ENCODE measurements at places on chromosomes 7 and 10.

DNA sequence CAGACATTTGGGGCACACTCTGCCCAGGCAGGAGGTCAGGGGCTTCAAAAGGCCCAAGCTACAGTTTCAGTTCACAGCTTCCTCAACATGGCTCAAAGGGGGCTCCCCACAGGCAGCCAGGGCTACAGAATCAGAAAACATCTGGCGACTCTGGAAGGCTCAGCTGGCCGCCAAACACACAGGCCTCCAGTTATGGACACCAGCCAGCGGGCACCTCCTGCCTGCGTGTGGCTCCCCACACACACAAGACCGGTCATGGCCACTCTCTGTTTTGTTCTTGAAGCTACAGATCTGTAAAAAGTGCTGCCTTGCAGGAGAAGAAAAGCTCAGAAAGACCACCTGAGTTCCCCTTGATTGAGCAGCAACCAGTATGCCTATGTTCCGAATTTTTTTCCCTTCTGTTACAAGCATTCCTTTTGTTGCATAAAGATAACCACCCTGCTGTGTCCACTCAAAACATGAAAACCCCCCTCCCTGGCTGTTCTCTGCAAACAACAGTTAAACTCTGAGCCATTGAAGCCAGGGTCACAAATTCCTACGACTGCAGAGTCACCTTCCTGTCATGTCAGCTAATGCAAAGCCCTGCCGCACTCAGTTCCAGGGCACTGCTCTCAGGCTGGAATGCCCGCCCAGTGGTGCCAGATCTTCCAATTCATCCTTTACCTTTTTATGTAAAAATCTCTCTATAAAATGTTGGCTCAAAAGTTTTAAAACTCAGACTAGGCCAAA lies 33.6 kb downstream of the VSTM4 start:
- DNase-seq: no peak

GRCh38 chr7:116024826-116025809 lies 5.4 kb downstream of the TFEC start:
- DNase-seq: no peak

DNA sequence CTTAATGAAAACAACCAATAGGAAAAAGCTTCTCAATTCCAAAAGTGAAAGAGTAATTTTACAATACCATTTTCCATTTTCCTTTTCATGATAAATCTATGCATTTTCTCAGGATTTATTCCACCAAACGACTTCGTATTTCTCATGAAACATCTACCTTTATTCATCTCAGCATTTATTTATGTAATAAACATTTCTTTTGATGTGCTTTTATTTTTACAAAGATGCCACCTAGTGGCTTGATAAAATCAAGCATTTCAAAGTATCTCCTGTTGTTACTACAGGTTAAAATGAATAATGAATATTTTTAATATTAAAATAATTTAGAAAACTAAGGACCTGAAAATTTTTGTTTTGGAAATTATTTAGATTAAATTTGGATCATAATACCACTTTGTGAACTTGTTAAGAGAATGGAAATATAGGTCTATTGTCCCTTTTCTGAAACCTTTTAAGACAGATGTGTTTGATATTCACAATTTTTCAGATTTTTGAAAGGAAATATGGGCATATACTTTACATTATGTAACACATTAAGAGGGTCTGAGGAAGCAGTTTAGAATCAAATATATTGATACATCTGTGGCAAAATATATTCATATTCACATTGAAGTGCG lies 2.7 kb upstream of the IQUB start:
- no peak for DNase-seq

GRCh38 chr7:125061776-125062397 lies 132.3 kb upstream of the POT1 start:
- no peak for DNase-seq

- no peak for DNase-seq
Observed at GRCh38 chr10:23457632-23458417, 18.9 kb downstream of the OTUD1 start.

GRCh38 chr10:68560943-68561864 lies 1.1 kb downstream of the TET1 start:
- no peak for DNase-seq

- no peak for DNase-seq
Observed at GRCh38 chr7:70580161-70580560, 551.8 kb upstream of the GALNT17 start.

GRCh38 chr7:20351901-20352300 lies 21.2 kb downstream of the ITGB8 start:
- no peak for DNase-seq

DNA sequence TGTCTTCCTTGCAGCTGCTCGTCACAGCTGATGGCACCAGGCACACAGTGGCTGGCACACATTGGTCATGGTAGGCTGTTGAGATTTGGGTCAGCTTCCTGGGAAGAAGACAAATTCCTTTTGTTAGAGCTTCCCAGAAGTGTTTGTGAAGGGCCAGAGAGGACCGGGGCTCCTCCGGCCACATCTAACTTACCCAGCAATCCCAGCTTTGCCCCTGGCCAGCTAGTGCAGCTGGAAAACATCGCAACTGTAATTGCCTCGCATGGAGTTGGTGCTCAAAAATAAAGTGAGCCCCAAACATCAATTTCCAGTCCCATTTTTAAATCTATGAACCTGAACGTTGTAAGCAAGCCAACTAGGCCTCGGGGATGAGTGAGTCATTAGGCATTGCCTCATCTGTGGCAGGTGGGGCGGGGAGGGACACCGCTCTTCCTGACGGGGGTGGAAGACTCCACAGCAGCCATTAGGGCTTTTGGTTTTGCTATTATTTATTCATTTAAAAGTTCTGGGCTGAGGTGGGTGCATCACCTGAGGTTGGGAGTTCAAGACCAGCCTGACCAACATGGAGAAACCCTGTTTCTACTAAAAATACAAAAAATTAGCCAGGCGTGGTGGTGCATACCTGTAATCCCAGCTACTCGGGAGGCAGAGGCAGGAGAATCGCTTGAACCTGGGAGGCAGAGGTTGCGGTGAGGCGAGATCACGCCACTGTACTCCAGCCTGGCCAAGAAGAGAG lies 12.4 kb downstream of the CPA5 start:
- DNase-seq: peak; percentile 73

- DNase-seq: no peak
Observed at GRCh38 chr10:52020702-52021101, 293.4 kb upstream of the DKK1 start.

DNA sequence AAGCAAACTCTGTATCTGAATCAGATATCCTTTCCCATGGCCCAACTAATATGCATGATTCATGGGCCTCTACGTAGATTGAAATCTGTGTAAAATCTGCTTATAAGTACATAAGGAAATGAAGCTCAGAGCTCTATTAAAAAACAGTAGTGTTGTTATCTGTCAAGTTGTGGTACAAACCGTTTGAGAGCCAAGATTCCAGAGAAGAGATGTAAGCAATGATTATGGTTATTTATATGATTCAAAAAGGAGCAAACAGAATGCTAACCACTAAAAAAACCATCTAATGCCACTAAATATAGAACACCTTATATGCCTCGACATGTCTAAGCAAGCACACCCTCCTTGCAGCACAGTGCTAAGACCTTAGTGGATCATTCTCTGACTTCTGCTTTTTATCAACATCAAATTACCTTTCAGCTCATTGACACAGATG lies 26.6 kb downstream of the RPP38 start:
- DNase-seq: no peak

DNA sequence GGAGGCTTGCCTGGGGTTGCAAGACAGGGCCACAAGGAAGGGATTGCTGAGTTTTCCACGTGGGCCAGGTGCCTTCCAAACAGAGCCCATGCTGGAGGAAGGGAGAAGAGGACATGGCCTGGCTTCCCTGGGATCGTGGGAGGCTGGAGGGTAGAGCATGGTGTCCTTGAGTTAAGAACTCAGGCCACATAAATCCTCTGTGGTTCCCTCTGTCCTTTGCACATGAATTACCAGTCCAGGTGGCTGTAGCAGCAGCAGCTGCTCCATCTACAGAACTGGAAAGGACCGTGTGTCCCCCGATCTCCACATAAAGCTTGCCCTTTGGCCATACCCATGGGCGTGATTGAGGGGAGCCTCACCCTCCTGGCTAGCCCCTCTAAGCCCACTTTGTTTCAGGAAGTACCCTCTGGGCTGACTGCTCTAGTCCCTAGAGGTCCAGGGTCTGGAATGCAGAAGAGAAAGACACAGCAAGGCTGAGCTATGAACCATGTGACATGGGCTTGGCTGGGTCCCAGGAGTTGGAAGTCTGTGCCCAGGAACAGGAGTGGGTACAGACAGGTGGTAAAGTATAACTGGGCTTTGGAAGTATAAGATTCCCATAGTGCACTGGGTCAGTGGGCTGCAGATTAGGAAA lies 84.9 kb downstream of the C10orf105 start:
- no peak for DNase-seq

DNA sequence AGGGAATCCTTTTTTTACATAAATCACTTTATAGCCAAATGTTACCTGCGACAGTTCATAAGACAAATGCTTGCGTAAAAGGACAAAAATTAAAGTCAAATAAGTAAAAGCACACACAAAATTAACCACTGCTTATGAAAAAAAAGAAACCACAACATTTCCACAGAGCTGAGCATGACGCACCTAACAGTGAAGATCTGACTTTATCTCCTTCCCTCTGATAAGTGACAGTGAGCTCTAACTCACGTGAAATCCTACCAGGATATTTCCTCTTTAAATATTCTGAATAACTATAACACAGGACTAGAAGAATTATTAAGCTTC lies 225.5 kb downstream of the SFMBT2 start:
- no peak for DNase-seq

DNA sequence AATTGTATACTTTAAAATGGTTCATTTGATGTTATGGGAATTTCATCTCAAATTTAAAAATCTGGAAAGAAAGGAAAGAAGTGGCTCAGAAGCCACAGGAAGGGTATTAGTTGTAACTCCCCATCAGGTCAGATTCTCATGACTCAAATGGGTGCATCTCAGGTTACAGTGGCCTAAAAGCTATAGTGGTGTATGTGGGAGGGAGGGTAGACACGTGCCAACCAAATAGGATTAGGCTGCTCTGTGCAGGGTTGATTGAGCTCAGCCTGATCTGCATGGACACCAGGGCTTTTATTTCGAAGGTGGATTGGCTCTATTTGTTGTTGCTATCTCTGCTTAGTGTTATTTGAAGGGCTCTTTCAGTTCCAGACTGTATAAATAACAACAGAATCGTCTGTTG lies 121.5 kb upstream of the PRR15 start:
- DNase-seq: no peak

- DNase-seq: no peak
Observed at GRCh38 chr7:75727881-75728593, 10.7 kb downstream of the HIP1 start.

DNA sequence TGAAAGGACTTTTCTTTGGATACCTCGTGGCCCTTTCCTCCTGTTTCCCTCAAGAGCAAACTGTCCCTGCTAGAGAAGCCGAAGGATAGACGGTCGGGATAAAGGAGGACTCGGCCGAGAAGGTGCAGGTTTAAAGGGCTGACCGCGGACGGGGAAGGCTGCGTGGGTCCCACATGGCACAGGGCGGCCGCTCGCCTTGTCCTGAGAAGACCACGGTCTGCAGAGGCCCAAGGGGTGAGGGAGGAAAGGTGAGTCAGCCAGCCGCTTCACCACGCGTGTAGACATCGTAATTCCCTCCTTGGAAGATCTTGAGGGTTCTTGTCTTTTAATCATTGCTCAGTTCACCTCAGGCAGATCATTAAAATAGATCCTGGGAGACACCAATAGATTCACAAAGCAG lies 253.8 kb downstream of the DPP6 start:
- DNase-seq: no peak

- no peak for DNase-seq
Observed at GRCh38 chr7:112286250-112287086, 80.0 kb downstream of the ZNF277 start.

DNA sequence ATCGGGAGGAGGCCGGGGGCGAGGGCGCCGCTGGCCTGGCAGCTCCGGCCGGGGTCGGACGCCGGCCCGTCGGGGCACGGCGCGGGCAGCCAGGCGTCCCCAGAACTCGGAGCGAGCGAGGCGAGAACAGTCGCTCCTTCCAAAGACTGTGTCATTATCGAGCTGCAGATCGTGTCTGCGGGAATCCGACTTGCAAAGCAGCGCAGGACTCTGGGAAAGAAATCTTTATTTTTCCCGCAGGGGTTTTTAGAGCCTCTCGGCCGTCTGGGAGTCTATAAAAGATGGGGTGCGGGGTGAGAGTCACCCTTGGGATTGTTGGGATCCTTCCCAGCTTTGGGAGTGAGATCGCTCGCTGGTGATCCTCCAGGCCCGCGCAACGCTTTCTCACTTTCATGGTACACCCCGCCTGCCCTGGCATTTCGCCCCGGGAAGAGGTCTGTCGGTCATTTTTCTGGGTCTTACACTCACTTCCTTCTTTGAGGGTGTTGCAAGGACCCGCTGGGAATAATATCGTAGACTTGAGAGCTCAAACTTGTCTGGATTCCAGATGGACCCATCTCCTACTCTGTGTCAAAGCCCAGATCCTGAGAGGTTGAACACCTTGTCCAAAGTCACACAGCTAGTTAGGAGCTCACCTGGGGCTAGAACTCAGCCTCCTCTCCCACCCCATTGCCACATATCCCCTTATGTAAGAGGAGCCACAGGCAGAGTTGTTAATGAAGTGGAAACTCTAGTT lies 1.0 kb downstream of the UBTD1 start:
- DNase-seq: peak; percentile 83

DNA sequence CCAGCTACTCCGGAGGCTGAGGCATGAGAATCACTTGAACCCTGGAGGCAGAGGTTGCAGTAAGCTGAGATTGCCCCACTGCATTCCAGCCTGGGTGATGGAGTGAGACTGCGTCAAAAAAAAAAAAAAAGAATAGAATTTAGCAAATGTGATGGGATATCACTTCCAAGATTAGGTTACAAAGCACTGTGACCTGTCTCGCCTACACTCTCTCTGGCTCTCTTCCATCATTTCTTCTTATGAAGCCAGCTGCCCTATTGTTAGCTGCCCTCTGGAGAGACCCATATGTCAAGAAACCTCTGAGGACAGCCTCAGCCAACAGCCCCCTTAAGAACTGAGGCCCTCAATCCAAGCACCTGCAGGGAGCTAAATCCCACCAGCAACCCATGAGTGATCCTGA lies 28.2 kb downstream of the ARHGAP21 start:
- DNase-seq: no peak

- no peak for DNase-seq
Observed at GRCh38 chr7:24899161-24899560, 80.8 kb downstream of the OSBPL3 start.

GRCh38 chr7:121369462-121369861 lies 26.6 kb downstream of the FAM3C start:
- DNase-seq: no peak

- DNase-seq: no peak
Observed at GRCh38 chr7:96061009-96061408, 260.9 kb downstream of the SLC25A13 start.

DNA sequence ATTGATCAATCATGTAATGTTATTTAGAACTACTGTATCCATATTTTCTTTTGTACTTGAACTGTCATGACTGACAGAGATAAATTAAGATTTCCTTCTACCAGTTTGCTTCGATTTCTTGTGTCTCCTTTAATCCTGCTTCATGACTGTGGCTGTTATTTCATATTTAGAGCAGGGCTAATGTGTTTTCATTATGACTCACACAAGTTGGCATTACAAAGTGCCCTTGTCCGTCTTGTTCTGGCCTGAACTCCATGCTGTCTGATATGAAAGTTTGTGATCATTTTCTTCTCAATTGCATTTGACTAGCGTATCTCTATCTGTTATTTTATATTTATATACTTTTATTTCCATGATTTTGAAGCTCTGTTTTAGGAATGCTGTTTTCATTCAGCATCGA lies 344.1 kb upstream of the PRKCQ start:
- no peak for DNase-seq

GRCh38 chr7:936386-937054 lies 18.0 kb downstream of the ADAP1 start:
- DNase-seq: no peak
